CD8-positive, alpha-beta memory T cell (primary cell): ENCODE measurements at places on chromosomes 4 and X.
A peak's percentile ranks its signal among the peaks of the same experiment; 100 is the strongest.

DNA sequence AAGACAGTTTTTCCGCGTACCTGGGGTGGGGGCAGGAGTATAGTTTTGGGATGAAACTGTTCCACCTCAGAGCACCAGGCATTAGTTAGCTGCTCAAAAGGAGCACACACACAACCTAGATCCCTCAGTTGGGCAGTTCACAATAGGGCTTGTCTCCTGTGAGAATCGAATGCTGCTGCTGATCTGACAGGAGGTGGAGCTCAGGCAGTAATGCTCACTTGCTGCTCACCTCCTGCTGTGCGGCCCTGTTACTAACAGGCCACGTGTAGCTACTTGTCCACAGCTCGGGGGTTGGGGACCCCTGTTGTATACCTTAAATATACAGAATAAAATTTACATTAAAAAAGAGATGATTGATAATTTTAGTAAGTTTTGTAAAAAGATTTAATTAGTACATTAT, 191.5 kb downstream of the SLC7A11 start:
- no peak for DNase-seq
- H3K36me3 ChIP-seq = no peaks in the 10 kb centered on the region
- no peak overlapping the region for H3K4me3 ChIP-seq
- no peaks in the 10 kb centered on the region for H3K27me3 ChIP-seq
- H3K4me1 ChIP-seq = no peaks in the 10 kb centered on the region

DNA sequence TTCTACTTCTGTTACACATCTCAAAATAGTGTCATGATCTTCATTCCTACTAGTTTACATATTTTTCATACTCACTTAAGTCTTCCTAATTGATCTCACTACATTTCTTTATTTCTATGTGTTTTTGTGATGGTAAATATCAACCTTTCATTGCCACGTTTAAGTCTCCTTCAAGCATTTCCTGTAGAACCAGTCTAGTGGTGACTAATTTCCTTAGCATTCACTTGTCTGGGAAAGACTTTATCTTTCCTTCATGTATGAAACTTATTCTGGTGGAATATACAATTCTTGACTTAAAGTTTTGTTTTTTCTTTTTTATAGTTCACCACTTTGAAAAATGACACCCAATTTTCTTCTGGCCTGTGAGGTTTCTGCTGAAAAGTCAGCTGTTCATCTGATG, 181.4 kb upstream of the NEIL3 start:
- H3K4me3 ChIP-seq = no peak overlapping the region
- no peaks in the 10 kb centered on the region for H3K27me3 ChIP-seq
- no peak overlapping the region for H3K27ac ChIP-seq
- H3K4me1 ChIP-seq = no peaks in the 10 kb centered on the region

DNA sequence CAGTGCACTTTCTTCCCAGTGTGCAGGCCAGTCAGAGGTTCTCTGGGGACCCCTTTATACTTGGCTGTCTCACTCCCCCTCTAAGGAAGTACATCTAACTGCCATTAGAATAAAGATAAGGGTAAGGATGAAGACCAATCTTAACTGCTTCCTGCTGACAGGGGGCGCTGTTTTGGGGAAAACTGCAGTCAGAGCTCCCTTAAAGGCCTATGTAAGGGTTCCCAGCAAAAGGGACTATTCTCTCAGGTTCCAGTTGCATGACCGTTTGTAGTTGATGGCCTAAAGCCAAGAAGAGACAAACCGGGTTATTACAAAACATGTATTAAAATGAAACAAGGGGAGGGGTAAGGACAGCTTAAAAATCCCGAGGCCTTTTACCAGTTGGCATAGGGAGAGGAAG, 115.6 kb upstream of the SPIN4 start:
- no peaks in the 10 kb centered on the region for H3K27me3 ChIP-seq
- H3K4me3 ChIP-seq = no peak overlapping the region
- DNase-seq = no peak
- no peak overlapping the region for H3K27ac ChIP-seq

DNA sequence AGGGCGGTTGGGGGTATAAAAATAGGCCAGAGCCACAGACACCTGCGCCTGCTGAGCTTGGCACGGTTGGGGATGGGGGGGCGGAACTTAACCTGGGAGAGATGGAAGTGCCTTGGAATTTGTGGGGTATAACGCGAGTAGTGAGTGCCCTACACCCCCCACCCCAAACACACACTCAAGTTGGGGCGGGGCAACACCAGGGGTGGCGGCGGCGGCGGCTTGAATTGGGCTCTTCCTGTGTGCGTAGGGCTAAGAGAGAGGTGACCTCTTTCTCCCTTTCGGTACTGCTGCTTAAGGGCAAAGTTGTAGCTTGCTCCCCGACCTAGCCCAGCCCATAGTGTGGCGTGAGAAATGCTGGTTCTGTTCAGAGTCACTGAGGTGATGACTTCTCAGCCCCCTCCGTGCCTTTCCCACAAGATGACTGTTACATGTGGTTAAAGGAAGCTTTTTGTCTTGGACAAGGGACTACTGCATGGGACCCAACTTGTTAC, 839 bp downstream of the STK26 start:
- H3K36me3 ChIP-seq = no peaks in the 10 kb centered on the region
- H3K4me3 ChIP-seq = peak overlapping the region; percentile 83
- H3K27me3 ChIP-seq = no peaks in the 10 kb centered on the region
- DNase-seq = peak; percentile 54

- H3K4me3 ChIP-seq = no peak overlapping the region
- H3K4me1 ChIP-seq = no peaks in the 10 kb centered on the region
- no peak overlapping the region for H3K27ac ChIP-seq
- no peak for DNase-seq
- H3K27me3 ChIP-seq = no peaks in the 10 kb centered on the region
- no peaks in the 10 kb centered on the region for H3K36me3 ChIP-seq
These were observed 52.5 kb upstream of the PROM1 start for GRCh38 chr4:16136311-16136710.
